ENCODE measurements at places on chromosomes 3 and 15.

DNA sequence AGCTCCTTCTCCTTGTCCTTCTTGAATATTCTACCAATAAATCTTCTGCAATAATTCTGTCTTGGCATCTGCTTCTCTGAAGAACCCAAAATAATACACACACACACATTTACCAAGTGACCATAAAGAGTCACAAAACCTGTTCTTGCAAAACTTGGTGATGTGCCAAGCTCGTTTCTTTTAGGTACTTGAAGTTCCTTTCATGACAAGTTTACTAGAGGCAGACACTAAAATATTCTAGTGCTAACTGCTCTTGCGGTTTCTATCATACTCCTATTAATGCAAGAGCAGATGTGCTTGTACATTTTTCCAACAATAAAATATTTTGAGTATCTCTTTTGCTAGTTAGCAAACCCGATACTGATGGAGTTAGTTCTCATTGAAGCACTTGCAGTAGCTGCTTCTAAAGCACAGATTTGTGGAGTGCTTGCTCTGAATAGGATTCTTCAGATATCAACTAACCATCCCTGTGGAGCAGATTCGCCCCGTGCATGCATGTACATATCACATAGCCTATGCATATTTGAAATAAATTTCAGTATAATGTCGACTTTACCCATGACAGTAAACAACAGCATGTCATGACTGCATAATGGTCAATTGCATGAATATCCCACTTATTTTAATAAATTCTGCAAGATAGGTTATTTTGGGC, 23.2 kb downstream of the HHLA2 start:
- DNase-seq = no peak

DNA sequence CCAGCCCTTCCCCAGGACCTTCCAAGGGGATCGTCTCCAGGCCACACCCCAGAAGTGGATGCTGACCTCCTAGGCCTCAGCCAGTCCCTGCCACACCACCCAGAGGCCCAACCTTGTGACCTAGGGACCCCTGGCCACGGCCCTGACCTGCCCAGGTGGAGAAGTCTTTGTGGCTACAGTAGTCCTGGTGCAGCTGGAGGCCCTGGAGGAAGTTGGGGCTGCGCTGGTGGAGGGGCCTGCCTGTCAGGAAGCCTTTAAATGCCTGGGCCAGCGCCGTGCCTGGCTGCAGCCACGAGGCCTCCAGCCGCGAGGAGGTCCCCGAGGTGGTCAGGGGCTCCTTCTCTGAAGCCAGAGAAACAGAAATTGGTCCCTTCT, 23.4 kb downstream of the PLA2G4D start:
- DNase-seq = no peak

DNA sequence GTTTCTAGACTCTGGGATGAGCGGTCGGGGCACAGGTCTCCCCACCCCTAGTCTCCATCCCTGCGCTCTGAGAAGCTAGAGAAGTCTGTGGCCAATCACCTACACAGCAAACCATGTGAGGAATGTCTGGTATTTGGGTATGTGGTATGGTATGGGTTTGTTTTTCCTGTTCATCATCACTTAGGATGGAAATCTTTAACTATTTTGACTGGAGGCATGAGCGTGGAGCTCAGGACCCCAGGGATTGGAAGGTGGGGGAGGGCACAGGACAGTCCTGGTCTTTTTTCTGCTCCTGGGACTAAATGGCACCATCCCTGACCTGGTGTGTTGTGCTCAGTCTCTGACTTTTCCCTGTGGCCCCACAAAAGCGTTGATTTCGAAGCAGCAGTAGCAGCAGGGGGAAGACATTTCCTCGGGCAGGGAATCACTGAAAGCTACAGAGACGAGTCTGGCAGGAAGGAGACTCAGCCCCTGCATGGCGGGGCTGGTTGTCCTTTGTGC, 191.7 kb upstream of the TPM1 start:
- no peak for DNase-seq

DNA sequence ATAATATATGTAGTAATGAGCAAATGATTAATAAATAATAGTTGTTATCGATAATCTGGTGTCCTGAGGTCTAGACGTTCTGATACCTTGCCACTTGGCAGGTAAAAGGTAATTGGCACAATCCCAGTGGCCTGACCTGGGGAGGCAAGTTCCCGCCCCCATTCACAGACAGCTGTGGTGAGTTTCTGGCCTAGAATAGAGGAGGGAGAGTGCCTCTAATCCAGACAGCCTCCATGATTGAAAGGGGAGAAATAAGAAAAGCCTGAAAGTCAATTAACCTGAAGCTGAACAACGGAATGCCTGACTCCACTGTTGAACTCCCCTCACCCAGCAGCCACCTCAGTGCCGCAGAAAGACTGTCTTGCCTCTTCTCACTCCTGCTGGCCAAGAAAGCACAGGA, 38.1 kb upstream of the SV2B start:
- DNase-seq = no peak

DNA sequence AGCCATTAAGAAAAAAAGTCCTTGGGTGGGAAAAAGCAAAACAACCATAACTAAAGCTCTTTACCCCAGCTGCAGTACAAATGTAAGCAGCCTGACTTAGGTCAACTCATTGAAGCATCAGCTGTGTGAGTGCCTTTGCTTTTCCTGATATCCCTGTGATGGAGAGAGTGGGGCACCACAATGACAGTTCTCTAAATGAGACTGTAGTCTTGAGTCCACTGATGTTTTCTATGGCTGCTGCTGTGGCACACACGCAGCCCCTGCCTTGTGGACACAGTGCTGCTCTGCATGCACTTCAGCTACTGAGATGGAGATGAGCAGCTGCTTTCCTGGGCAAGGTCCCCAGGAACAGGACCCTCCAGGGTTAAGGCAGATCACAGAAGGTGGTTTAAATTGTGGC, 173.2 kb downstream of the KCNAB1 start:
- DNase-seq = no peak

DNA sequence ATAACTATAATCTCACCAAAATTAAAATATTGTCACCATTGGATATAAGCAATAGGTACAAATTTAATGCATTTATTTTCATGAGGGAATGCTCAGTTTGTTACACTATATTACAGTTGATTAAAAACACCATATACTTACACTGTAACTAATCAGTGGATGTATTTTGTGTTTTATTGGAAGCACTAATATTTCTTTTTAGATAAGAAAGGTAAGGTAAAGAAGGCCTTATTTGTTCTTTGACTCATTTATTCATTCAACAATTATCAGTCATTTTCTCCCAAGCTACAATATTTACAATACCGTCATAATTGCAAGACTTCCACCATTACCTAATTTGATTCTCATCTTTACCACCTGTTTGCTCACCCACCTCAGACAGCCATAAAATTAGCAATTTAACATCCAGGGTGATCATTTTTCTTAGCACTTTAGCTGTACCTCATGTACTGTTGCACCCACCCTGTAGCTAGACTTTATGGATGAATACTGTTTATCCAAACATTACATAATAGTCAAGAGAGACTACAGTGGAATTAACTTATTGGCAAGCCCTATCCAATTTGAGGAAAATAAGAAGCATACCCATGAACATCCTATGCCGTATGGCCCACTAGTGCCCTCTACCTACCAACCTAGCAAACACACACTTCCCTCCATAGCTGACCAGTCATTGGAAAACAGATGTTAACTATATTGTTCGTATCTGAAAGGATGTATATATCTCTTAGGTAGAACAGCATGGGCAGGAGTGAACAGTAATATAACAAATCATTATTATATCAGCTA, 229.6 kb downstream of the BBX start:
- DNase-seq = no peak

All from GM12864 (cell line).